GM23248 (cell line): ENCODE measurements at places on chromosomes 7 and 10. TPM values are rescaled to one million over a fixed set of nuclear protein-coding genes. Genes with fewer than 3 reads are reported as not detected.

GPR26 gene
- total RNA-seq: not detected in 2 replicates

DNA sequence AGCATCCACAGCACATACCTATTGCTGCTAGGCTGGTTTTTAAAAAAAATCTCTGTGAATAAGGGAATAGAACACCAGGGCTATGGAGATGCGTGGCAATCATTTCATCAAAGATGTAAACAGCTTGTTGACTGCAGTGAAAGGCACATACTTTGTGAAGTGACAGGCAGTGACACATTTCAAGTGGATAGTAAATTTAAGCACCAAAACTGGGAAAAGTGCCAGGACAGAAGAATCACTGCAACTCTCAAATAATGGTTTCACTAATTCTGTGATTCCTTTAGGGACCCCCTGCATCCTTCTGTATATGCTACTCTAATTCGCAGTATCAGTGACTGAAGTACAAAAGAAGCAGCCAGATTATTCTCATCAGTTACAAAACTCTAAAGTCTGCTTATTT lies 145.2 kb upstream of the KLF14 start:
- DNase-seq: peak; percentile 46

DNA sequence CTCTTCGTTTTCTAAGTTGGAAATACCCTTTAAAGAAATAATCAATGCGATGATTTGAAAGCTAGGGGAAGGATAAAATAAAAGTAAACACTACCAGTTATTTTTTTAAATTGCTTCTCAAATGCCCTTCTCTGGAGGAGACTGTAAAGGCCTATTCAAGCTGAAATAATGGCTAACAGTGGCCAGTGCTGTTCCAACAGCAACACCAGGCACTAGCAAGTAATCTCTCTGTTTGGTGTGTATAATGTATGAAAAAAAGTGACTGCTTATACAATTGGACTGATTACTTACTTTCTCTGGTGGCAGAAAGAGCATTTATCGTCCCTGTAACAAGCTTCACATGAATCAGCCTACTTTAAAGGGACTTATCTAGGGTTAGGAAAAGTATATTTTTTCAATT lies 102.7 kb downstream of the CSTF2T start:
- DNase-seq: no peak

ACTR1A gene
- total RNA-seq: 109 and 134 TPM in 2 replicates

DNA sequence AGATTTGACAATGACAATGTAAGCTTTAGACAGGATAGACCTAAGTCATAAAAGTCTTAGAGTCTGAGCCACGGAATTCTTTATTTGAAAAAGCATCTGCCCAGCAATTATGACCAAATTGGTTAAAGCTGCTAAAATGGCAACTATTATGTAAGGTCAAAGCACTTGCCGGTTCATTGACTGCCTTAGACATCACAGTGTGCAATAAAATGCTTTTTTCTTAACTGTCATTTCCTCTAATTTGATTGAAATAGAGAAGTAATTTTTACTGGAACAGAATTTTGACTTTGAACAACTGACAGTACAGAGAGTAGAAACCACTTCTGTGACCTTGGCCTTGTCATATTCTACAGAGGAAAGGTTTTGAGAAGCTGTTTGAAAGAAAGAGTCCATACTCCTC lies 142.9 kb downstream of the THSD7A start:
- no peak for DNase-seq

GRCh38 chr10:78515038-78515872 lies 481.6 kb downstream of the RPS24 start:
- peak; percentile 52 for DNase-seq

DNA sequence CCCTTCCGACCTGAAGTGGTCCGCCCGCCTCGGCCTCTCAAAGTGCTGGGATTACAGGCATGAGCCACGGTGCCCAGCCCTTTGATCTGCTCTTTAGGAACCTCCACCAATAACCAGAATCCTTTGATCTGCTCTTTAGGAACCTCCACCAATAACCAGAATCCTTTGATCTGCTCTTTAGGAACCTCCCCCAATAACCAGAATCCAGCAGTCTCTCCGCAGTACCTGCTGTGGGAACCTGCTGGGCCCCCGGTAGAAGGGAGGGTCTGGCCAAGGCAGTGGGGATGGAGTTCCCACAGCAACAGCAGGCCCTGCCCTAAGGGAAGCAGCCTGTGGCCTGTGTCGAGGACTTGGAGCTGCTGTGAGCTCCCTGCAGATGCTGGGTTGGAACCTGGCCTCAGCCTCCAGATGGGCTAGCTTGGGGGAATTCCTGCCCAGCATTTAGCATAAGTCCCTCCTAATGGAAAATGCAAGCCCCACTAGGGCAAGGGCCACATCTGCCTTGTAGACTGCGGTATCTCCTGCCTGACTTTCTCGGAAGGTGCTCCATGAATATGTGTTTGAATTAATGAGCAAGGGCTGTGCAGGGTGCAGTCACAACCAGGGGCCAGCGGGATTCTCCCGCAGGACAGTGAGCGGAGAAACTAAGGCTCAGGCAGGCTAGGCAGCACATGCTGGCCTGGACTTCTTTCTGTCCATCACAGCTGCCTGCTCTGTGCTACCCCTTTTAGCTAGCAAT lies 165.8 kb downstream of the UBE2H start:
- DNase-seq: no peak

DNA sequence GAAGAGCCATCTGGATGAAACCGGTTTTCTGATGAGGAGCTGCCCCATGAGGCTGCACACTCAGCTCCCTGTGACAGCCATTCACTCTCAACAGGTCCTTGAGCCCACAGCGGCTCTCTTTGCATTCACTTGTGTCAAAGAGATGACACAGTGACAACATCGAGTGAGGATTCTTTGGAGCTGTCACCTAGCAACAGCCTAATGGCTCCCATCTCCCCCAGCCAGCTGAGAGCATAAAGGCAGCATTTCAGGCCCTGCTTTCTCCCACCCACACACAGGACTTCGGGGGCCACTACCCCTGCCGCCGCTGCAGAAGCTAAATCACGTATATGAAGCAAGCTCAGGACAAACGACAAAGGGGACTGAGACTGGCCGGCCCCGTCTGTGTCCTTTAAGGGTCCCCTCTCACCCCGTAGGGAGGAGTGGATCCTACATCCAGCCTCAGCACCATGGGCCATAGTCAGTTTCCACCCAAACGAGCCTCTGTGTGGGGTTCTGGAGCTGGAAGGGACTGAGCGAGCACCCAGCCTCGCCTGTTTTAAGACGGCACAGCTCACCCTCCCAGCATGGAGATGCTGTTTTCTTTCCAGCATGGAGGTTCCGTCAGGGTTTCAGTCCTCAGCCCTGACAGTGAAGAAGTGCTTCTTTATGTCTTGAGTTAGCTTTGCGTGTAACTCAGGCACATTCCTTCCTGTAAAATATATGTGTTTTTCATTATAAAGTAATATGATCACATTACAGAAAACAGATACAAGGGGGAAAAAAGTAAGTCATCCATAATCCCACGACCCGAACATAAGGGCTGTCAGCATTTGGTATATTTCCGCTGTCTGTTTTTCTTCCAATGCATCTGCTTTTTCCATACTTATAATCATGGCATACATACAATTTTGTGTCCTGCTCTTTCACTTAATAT lies 4.9 kb downstream of the CPA4 start:
- no peak for DNase-seq
